ENCODE measurements at places on chromosomes 1 and 21.

DNA sequence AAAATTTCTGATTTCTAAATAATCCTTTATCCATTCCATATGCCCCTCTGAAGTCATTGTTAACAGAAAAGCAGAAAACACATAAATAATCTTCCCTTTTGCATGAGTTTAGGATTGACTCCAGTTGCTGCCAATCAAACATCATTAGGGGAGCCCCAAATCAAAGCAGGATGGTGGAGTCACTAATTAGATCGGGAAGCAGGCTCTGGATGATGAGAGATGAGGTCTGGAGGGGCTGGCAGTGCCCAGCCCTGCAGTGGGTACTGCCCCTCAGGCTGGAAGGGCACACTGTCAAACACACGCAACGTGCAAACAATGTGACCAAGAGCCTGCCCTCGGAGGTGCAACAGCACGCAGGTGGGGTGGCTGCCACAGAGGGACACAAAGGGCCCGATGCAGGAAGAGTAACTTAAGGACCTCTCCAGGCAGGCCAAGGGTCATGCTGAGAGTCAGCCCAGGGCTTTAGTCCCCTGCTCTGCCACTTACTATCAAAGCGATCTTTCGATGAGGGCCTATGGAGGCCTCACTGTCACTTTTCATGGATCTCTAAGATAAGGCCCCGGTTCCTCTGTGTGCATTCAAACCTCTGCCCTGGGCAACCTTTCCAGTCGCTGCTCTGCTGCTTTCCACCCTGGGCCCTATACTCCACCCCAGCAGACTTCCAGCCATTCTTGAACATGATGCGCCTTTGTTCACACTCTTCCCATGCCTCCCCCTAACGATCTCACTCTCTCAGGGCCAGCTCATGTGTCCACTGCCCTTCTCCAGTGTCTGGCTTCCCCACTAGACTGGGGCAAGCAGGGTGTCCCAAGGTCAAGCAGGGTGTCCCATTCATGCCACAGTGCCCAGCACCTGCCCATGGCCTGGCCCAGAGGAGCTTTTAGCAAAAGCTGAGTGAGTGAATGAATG, 98.9 kb downstream of the DMRTB1 start:
- no peak for DNase-seq

GRCh38 chr1:248471154-248471553, 2.0 kb upstream of the OR2T3 start:
- DNase-seq = no peak

- DNase-seq = no peak
These were observed 55.6 kb downstream of the GLUL start for GRCh38 chr1:182335771-182336566.

DNA sequence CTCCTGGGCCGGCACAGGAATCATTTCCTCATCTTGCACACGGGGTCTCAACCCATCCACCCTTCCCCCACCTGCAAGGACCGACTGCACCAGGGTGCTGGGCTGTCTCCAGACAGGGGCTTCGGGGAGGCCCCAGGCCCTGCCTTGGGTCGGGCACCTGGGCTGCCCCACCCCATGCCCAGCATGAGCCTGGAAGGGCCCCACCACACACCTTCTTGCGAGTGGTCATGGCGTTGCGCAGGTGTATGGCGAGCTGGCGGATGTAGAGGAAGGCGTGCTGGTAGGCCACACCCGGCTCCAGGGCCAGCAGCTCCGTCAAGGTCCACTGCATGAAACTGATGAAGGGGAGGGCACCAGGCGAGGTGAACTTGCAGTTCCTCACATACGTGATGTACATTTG, 6.9 kb downstream of the NOC2L start:
- no peak for DNase-seq

GRCh38 chr1:53505891-53506290, 46.7 kb downstream of the DMRTB1 start:
- no peak for DNase-seq

DNA sequence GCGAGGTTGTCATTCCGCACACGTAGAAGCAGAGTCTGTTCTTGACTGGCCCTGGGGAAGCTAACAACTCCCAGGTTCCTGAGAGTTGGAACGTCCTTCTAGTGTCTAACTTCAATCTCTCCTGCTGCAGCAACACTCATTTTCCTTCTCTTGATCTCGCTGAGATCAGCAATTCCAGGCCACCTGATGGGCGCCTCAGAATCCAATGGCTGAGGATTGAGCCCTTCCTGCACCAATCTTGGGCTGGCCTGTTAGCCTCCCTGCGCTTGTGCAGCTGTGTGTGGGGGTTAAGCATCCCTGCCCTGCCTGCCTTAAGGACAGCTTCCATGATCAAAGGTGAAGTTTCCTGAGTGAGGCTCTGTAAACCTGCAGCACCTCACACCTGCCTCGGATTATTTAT, 87.9 kb downstream of the SYT2 start:
- DNase-seq = no peak

DNA sequence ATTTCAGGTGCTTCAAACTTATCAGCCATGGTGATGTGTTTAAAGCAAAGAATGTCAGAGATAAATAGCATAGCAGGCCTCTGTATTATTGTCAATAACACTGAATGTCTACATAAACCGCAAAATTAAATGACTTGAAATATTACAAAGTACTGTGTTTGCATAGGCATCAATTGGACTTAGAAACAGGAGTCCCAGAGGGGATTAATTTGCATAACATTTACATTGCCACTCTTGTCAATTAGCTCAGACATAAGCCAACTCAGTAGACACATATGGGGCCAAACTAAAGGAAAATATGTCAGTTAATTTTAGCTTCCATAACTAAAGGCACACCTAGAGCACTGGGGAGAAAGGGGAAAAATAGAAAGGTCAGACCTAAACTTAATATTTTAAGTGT, 814.5 kb upstream of the NEGR1 start:
- DNase-seq = no peak

DNA sequence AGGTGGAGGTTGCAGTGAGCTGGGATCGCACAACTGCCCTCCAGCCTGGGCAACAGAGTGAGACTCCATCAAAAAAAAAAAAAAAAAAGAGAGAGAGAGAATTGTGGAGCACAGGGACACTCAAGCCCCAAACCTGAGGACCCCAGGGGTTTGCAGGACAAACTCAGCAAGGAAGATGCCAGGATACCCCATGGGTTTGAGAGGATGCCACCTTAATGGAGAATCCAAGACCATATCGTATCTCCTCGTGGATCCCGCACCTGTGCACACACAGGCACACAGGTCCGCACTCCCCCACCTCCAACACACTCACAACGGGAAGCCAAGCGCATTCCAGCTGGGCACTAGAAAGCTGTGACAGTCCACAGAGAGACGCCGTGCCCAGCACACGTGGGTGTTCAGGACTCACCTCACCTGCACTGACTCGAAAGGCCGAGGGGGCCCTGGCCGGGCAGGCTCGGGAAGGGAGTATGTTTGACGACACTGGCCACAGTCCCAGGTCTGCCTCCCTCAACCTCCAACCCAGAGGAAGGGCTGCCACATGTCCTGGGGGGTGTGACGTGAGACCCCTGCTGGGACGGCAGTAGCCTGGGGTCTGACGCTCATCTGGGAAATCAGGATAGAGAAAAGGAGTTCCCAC, 11.1 kb downstream of the CHD5 start:
- DNase-seq = no peak

GRCh38 chr21:40373761-40374160, 473.2 kb downstream of the DSCAM start:
- no peak for DNase-seq

DNA sequence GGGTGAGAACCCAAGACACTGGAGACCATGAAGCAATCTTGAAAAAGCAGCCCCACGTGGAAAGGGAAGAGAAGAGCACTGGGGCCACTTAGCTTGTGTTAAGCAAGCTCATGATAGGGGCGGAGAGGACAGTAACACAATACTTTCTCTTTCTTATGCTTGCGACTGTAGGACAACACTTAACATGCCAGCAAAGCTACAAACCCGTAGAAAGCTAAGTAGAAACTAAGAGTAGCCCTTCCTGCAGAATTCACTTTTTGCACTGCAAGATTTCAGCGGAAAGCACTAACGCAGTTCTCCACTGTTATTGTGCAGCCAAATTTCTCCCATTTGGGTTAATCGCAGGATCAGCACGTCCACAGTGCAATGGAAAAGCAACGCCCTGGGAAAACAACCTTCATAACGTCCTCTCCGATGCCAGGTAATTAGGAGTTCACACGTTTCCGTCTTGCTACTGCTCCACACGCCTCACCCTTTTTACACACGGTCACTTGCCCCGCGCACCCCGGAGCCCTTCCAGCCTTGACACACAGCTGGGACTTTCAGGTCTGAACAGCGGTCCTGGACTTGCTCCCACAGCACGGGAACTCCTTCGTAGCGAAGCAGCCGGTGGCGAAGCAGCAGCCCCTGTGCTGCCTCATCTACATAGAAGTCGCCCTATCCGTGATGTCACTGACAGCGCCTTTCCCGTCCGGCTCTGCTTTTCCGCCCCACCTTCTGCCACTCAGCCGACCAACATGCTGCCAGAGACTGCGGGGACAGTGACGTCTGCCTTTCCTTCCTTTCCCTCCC, 148.6 kb downstream of the PPIAL4G start:
- peak; percentile 25 for DNase-seq

- no peak for DNase-seq
These were observed 4.4 kb downstream of the SLC19A1 start for GRCh38 chr21:45537746-45538291.

DNA sequence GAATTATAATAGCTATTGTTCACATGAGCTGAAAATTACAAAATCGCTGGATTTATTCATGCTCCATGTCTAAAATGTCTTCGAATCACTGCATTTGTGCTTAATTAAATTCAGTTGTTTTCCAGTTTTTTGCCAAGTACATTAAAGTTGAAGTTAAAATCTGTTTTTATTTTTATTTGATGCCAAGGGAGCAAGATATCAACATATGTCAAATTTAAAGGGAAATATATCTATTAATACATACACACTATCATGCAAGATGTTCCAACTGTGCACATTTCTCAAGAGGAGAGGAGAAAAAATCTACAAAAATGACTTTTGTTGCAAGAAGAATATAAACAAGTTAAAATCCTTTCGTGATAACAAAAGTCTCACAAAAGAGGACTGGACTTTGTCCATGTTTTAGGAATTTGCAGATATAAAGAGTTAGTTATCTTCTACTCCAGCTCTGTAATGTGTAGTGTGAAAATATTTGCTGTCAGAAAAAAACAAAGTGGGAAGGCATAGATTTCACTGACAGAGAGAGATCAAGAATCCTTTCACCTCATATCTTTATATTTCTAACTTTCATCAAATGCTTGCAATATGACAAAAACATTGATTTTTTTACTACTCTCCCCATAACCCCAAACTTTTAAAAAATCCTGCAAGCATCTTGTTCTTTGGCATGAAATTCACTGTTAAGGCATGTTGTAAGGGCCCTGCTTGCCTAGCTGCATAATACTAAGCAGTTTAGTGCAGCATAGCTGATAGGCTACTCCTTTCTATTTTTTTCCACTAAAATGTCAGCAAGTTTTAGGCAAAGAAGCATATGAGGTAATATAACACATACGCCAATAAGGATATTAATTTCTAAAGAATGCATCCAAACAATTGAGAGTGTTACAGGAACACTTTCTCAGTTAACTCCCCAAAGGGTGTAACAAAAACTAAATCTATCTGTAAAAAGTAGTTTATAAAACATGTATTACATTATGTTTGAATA, 340.2 kb upstream of the ADAMTS5 start:
- DNase-seq = no peak

DNA sequence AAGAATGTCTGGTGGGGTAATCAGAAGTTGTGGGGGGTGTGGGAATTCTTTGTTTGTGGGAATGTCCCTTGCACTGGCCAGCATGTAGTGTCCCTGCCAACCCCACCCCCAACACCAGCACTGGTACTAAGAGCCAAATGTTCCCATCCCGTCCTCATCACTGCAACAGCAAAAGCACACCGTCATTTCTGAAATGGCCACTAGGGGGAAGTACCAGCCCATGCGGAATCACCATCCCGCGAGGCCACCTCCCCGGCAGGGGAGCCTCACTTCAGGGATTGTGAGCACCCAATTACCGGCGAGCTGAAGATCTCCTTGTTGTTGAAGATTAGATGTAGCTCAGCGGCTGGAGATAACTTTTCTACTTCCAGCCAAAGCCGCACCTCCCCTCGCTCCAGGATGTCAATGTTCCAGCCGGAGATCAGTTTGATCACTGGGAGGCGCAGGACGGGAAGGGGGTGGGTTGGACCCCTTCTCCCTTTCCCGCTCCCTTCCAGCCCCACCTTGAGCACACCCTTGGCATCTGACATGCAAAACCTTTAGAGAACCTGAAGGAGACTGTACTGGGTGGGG, 41.0 kb downstream of the MYOM3 start:
- DNase-seq = peak; percentile 49

DNA sequence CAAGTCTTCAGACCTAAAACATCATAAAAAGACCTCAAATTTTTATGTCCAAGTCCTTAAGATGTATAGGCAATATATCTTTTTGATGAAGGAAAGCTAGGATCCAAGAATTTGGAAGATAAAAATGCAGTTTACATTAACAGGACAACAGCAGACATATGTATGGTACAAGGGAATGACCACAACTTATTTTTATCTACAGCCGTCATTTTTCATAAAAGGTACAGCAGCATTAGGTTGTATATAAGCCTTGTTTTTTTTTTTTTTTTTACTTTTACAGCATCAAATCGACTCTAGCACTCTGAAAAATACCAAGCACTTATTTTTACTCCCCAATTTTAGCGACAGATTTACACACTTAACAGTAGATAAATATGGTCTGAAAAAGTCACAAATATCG, 1.3 kb downstream of the SRSF10 start:
- DNase-seq = no peak

GRCh38 chr1:14549897-14550620, 48.4 kb upstream of the KAZN start:
- DNase-seq = no peak

- DNase-seq = no peak
These were observed 116.2 kb downstream of the PRDM2 start for GRCh38 chr1:13816016-13816760.

GRCh38 chr1:34926894-34927293, 2.6 kb downstream of the DLGAP3 start:
- DNase-seq = no peak

- no peak for DNase-seq
These were observed 93.2 kb downstream of the CTH start for GRCh38 chr1:70504176-70504820.

DNA sequence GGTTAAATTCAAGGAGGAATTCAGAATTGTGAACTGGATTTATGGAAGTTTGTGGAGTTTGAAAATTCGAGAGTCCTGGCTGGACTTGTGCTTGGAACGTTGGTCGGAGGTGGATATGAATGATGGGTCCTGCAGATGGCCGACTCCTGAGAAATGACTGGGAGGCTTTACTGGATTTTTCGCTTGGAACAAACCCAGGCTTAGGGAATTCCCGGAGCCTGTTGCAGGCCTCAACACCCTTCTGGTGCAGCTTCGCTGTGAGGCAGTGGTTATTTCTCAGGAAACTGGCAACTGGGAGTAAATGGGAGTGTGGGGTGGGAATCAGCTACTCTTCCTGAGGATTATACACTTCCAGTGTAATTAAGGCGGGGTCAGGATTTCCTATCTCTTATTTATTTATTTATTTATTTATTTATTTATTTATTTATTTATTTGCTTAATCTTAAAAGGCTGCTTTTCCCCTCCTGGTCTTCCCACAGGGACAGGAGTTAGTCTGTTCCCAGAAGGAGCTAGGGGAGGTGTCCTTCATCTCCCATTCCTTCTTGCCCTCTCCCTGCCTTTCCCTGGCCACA, 21.1 kb downstream of the MAPKAPK2 start:
- no peak for DNase-seq

- DNase-seq = no peak
These were observed 14.5 kb upstream of the RNF187 start for GRCh38 chr1:228472655-228473054.

GRCh38 chr21:26544201-26544775, 28.8 kb downstream of the CYYR1 start:
- DNase-seq = no peak

All from hippocampal formation (tissue), 2 donors.